ENCODE measurements at places on chromosomes 1 and 21. TPM values are rescaled to one million over a fixed set of nuclear protein-coding genes. Genes with fewer than 3 reads are reported as not detected.

- DNase-seq = no peak
Observed at GRCh38 chr1:186530109-186530508, 69.2 kb upstream of the PDC start.

DNA sequence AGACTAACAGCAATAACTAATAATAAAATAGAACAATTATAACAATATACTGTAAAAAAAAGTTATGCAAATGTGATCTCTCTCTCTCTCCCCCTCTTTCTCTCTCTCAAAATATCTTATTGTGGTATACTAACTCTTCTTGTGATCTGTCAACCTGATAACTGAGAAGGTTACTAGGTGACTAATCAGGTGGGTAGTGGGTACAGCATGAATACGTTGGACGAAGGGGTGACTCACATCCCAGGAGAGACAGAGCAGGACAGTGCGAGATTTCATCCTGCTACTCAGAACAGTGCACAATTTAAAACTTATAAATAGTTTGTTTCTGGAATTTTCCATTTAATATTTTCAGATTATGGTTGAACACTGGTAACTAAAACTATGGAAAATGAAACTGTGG is 257.5 kb downstream of the LRRC40 start:
- DNase-seq = no peak

The CYP4A11 gene
- not detected for polyA plus RNA-seq

The MAP1LC3C gene
- not detected for polyA plus RNA-seq
